ENCODE measurements at places on chromosomes 7 and 10.

DNA sequence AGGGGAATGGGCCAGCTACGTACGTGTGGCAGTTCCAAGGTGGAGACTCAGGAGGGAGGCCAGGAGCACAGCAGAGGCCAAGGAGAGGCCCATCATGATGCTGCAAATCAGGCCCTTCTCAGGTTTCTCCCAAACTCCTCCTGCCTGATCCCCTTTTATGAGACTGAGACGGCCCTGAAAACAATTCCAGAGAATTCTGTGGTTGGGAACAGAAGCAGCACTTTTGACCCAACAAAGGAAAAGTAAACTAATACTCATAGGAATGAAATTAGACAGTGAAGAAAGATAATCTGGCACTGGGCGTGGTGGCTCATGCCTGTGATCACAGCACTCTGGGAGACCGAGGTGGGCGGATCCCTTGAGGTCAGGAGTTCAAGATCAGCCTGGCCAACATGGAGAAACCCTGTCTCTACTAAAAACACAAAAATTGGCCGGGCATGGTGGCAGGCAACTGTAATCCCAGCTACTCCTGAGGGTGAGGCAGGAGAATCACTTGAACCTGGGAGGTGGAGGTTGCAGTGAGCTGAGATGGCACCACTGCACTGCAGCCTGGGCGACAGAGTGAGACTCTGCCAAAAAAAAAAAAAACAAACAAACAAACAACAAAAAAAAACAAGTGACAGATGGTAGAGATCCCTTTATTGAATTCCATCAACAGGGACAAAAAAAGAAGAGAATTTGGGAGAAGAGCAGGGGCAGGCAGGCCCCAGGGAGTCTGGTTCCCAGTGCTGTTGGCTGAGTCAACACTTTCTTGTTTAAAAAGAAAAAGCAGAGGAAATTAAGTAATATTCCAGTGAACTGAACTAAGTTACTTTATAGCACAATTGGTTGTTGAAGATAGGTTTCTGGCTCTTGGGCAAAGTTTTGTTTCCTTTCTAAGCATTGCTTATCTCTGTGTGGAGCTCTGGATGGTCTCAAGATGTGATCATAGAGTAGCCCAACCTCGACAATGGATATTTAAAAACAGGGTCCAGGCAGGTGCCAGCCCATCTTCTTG, at the start of gene CCL26:
Gene CCL26 (minus strand): TSS at position 131 of the 997 bp plus-strand sequence. CDS start 35 bp downstream, at position 96.
- no peak for DNase-seq

DNA sequence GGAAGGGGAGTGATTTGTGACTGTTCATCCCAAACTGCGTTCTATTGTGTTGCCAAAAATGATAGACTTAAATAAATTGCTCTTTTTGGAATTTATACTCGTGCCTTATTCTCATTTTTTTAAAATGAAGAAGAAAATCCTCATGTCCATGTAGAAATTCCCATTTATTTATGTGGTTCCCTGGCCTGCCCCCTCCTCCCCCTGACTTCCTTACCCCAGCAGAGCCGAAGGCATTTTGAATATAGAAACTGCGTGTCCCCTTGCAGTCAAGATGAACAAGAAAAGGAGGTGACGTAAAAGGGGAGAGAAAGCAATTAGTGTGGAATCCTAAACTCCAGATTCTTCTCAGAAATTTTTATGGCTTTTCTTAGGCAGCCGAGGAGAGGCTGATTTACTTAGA, 126.1 kb downstream of the FAM204A start:
- no peak for DNase-seq

- no peak for DNase-seq
Measured at GRCh38 chr10:90968328-90969081, 47.6 kb upstream of the ANKRD1 start.

GRCh38 chr10:90313576-90314325, 544.1 kb downstream of the HTR7 start:
- no peak for DNase-seq

- no peak for DNase-seq
Measured at GRCh38 chr10:86681047-86681446, 12.7 kb downstream of the LDB3 start.

- no peak for DNase-seq
Measured at GRCh38 chr10:3735175-3735574, 49.8 kb downstream of the KLF6 start.

GRCh38 chr7:98567991-98568390, 49.1 kb upstream of the NPTX2 start:
- DNase-seq = no peak

DNA sequence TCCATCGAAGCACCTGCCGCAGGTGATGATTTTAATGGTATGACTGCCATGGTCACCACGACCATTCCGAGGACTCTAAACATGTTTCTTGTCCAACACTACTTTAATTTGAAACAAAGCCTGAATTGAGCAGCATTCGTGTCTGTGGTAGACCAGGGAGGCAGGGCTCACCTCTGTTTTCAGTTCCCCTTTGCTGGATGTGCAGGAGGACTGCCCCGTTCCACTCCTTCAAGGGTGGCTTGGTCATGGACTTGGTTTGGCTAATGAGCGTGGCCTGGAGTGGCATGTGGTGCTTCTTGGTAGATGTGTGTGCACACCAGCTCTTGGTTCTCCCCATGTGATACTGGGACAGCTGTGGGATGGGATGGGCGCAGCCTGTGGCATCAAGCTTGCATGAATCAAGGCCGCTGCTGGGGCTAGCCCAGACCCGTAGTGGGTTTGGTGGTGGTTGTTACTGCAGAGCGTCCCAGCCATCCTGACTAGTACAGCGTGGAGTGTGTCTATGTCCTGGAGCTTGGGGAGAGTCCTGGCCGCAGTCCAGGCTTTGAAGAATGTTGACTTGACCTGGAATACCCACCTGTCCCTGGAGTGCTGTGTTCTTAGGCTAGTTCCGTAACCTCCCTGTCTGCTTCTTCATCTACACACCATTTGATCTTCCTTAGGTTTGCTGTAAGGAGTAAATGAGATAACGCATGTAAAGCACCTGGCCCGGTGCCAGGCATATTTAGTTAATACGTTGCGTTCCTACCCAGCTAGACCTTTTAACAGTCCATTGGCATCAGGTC, 34.8 kb downstream of the MGMT start:
- DNase-seq = no peak

GRCh38 chr7:118418433-118418832, 193.9 kb downstream of the ANKRD7 start:
- DNase-seq = no peak

- no peak for DNase-seq
Measured at GRCh38 chr7:148056406-148056805, 534.2 kb upstream of the C7orf33 start.

DNA sequence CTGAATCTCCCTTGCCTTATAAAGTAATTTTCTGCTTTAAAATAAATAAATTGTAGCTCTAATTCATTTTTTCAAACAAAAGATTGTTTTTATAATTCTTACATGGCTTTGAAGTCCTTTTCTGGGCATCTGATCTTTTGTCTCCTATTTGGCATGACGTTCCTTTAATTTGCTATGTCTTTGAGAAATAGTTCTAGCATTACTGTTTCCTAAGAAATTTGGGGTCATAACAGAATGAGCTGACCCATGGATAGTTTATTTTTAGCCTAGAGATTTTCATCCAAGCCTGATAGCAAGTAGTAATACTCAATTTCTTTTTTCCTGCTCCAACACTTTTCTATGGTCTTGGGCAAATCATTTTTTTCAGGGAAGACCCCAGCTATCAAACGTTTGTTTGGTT, 31.4 kb downstream of the CCDC71L start:
- no peak for DNase-seq

GRCh38 chr10:20596911-20597310, 300.2 kb downstream of the NEBL start:
- no peak for DNase-seq

- DNase-seq = no peak
Measured at GRCh38 chr10:45491061-45491460, 117.0 kb downstream of the ALOX5 start.

DNA sequence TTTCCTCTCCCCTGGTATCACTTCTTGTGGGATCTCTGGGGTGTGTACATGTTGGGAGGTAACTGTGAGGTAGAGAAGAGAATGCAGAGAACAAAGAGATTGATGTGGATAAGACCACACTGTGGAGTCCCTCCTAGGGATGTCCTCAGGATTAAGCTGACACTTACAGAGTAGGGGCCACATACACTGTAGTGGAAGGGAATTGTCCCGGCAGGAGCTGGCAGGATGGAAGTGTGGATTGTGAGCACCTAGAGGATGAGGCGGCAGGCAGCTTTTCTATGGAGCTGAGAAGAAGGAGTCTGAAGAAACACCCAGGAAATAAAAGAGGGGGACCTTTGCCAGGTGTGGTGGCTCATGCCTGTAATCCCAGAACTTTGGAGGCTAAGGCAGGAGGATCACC, 13.5 kb downstream of the AGFG2 start:
- no peak for DNase-seq

DNA sequence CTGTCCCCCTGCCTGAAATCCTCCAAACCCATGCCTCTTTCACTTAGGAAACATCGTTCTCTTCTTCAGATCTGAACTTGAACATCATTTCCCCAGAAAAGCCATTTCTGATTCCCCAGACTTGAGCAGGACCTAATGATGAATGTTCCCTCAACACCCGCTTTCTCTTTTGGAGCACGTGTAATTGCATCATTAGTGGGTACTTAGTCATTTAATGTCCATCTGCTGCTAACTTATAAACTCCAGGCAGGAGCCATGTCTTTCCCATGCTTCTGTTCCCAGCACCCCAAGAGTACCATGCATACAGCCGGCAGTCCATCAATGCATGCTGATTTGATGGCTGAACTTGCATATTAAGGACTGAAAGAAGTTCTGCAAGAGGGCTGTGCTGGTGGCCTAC, 36.5 kb upstream of the ECHDC3 start:
- DNase-seq = no peak

GRCh38 chr7:36153571-36154097, 580 bp downstream of the EEPD1 start:
- no peak for DNase-seq

- no peak for DNase-seq
Measured at GRCh38 chr7:139999516-139999915, 63.2 kb downstream of the PARP12 start.

DNA sequence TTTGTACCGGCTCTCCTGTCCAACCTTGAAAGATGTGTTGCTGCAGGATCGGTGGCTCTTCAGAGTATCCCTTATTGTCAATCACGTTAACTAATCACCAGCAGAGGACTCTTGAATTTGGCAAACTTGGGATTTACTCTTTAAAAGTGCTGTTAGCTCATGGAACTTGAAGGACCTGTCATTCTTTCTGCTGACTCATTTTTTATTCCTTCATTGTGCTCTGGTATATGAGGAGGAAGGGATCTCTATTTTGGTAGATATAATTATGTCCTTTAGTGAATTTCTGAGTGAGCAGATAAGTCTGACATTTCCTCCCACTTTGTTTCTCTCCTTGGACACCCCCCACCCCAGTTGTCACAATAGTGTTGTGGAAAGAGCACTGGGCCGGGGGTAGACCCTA, 175.1 kb upstream of the HDAC9 start:
- no peak for DNase-seq

- DNase-seq = no peak
Measured at GRCh38 chr10:101725296-101726114, 30.5 kb upstream of the FBXW4 start.

Measured in CMK (cell line).